ENCODE measurements at places on chromosomes 6 and 20.
A peak's percentile ranks its signal among the peaks of the same experiment; 100 is the strongest.

DNA sequence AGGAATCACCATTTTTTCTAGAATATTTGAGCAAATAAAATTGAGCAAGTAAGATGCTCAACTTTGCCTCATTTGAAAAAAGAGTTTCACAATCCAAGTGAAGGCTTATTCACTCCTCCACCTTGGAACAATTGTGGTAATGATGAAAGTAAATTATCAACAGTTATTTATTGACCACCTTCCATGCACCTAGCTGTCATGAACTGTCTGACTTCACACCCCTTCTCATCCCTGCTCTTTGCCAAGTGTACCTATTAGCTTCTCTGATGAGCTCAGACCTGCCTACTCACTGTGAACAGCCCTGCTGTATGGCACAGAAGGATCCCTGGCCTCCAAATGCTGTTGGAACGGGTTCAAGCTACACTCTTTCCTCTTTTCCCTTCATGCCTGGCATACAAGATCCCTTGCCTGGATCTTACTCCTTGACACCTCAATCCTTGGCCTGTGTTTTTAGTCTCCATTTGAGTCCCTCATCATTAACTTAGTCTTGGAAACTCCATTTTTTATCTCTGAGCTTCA lies 99.0 kb upstream of the PREP start:
- DNase-seq = no peak

GRCh38 chr20:57724610-57725405 lies 15.0 kb upstream of the PMEPA1 start:
- DNase-seq = no peak

DNA sequence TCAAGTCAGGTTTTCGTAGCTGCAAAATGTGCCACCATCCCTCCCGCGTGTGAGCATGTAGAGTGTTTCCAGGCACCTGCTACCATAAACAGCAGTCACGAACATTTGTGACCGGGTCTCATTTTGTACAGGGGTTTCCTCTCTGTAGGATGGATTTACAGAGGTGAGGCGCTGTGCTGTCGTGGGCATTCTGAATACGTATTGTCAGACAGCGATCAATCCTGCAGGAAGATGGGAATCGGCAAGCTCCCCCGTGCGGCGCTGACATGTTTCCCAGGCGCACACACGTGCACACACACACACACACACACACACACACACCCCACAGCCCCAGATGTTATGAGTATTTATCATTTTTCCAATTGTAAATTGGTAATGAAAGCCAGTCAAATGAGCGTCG lies 15.8 kb downstream of the ANKRD60 start:
- no peak for DNase-seq

DNA sequence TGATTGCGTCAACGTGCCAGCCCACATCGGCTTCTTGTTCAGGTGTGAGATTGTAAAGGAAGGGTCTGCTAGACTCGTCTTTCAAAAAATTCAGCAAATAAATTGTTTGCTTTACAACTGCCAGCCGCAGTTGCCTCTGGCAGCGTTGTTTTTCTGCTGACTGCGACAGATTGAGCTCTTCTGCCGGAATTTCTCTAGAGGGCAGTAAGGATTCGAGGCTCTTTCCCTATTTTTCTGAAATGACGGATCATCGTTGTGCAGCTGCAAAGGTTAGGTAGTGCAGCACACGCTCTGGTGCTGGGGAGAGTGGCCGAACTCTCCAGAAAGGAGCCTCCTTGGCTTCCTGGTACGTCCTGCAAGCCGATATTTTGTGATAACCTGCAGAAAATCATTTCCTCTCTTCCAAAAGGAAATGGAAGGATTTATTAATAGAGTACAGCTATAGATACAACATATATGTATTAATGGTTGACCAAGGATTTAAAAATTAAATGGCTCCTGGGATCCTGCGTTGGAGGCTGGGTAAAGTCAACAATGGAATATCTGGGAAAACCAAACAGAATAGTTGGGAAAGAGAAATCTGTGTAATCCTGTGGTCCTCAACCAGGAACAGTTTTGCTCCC lies 121.9 kb upstream of the ZFP64 start:
- no peak for DNase-seq

GRCh38 chr20:33753763-33754162 lies 22.0 kb downstream of the ZNF341 start:
- DNase-seq = no peak

GRCh38 chr20:58986286-58986967 lies 5.4 kb downstream of the NELFCD start:
- no peak for DNase-seq

- DNase-seq = peak; percentile 76
Measured at GRCh38 chr6:36752886-36753506, 55.4 kb downstream of the RAB44 start.

DNA sequence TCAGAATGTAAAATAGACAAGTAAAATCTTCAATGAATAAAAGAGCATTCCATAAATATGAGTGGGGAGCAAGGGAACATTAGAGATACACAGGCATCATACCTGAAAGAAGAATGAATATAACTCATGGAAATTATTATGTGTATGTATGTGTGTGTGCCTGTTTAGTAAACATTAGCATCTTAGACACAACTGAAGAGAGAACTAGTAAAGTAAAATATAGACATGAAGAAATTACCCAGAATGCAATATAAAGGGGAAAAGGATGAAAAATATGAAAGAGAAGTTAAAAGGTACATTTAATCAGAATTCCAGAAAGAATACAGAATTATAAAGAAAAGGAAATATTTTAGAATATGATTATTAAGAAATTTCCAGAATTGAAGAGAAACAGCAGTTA lies 264.3 kb downstream of the KCNQ5 start:
- DNase-seq = no peak
